Stimulated activated CD8-positive, alpha-beta memory T cell treated with anti-CD3 and anti-CD28 coated beads, Interleukin-4, amount 100 ng/mL, for 4 hours (primary cell): ENCODE measurements at places on chromosomes 7 and 10.

GRCh38 chr7:69090936-69091335, 507.3 kb upstream of the AUTS2 start:
- DNase-seq = no peak

GRCh38 chr7:132103718-132104117, 472.6 kb downstream of the PLXNA4 start:
- no peak for DNase-seq

GRCh38 chr10:119029613-119030420, at the start of gene NANOS1:
TSS of gene NANOS1 (plus strand) at chr10:119029714. CDS start at chr10:119029802, 88 bp downstream.
- DNase-seq = no peak

- DNase-seq = no peak
Observed at GRCh38 chr10:127945341-127945758, 38.4 kb downstream of the PTPRE start.

GRCh38 chr7:49783446-49783845, 10.0 kb downstream of the VWC2 start:
- DNase-seq = no peak

DNA sequence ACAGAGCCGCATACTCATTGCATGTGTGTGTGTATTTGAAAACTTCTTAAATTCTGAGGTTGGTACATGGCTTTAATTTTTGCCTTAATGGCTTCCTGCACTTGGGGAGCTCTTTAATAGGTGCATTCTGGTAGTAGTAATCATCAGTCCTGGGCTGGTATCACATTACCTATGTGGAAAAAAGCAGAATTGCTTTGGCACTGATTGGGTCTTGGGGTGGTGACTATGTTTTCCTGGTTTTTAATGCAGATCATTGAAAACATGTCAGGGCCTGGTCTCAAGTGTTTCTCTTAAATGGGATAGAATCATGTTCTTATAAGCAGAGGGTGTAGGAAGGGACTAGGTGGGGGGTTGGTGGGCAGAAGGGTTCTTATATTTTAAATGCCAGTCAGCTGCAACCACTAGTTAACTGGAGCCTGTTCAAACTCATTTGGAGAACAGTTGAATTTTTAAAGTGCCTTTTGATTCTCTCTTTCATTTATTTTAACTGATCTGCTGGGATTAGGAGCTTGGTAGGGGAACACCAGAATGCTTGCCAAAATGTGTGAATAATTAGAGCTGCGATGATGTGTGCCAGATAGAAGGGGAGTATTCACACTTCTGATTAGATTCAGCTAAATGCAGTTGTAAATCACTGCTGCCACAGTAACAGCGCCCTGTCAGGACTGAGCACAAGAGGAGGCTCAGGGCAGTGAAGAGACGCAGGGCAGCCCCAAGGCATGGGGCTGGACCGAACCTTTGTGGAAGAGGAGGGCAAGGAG, 633.5 kb upstream of the GALNT17 start:
- DNase-seq = no peak

- DNase-seq = no peak
Observed at GRCh38 chr10:117946525-117947070, 100.1 kb downstream of the RAB11FIP2 start.

DNA sequence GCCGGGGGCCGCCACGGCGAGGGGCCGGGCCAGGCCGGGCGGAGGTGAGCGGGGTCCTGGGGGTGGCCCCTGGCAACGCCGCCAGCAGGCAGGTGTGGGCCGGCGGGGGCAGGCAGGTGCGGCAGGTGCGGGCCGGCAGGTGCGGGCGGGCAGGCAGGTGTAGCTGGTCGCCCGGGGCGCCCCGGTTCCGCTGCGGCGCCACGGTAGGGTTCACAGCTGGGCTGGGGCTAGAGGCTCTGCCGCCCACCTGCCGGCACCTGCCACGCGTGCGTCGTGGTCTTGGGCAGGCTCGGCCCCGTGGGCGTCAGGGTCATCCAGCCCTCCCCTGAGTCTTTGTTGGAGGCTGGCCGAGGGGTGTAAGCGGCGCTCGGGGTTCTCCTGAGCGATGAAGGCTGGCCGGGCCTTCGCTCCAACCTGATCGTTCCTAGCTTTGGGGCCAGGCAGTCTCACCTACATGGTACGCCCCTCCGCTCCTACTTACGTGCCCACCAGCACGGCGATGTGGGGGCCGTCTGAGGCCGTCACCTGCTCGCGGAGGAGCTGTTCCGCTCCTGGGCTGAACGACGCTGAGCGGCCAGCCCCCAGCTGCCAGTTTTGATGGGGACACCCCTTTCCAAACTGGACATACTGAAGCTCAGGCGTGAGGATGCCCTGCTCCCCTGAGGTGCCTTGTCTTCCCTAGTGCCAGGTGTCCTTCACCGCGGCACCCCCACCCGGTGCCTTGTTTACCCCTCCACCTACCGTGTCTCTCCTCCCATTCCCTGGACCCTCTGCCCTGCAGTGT, 493 bp downstream of the ZMIZ2 start:
- DNase-seq = no peak

DNA sequence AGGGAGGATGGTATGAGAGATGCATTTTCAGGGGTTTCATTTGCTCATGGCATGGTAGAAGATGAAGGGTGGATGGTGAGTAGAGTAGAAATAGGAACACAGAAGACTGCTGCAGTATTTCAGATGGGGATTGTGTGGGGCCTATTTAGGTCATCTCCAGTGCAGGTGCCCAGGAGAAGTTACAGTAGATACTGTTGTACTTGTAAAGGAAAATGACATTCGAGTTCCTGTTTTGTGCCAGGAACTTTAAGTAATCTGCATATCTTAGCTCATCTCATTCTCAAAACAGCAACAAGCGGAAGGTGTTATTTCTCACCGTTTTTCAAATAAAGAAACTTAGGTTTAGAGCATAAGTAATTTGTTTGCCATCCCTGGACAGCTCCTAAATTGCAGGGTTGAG, 156.2 kb downstream of the AUTS2 start:
- DNase-seq = no peak

- DNase-seq = no peak
Observed at GRCh38 chr7:24894429-24895221, 85.4 kb downstream of the OSBPL3 start.

DNA sequence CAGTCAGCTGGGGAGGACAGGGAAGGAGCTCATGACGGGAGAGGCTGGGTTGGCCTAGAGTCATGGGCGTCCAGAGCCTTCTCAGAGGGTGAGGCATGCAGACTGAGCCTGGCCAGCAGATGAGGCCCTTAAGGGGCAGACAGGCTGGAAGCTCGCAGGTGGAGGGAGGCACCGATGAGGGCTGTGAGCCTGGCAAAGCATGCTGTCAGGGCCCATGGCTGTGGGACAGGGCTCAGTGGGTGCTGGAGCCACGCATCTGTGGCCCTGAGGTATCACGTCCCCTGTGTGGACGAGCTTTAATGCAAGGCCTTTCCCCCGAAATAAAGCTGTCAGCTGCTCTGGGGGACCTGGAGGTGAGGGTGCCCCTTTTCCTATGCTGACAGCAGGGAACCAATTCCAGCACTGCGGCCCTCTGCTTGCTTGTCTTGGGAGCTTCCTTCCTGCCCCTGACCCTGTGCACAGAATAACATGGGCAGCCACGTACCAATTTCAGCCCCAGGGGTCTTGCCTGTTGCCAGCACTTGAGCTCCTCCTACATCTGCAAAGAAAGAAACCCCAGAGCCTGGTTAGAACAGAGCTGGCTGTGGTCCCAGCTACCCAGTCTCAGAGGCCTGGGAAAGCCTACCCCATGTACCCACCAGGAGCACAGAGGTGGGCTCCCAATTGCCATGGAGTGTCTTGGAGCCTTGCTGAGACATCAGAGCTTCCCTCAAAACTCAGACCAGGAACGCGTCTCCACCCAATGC, 20.6 kb downstream of the TMEM273 start:
- DNase-seq = no peak

DNA sequence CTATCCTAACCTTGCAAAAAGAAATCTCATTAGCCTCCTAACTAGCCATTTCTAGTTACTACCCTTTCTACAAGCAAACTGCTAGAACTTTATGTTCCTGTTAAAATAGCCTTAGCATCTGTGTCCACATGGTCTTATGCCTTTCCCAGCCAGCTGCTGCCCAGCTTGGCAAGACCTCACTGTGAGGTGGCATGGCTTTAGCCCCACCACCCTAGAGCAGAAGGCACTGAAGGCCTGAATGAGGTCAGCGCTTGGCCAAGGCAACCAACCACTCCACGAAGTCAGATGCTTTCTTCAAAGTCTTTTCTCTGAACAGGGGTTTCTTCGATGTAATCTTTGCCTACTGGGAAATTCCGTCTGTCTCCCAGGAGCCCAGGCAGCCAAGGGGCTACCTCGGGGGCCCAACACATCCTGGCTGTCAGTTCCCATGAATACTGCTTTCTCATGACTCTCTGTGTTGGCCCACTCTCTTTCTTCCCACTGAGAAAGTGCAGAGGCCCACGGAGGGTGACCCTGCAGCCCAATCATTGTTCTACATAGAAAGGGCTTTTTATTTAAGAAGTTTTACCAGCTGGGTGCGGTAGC, 41.6 kb downstream of the POLR3A start:
- DNase-seq = no peak

- DNase-seq = no peak
Observed at GRCh38 chr7:95886501-95887090, 114.2 kb downstream of the DYNC1I1 start.

- no peak for DNase-seq
Observed at GRCh38 chr10:19347621-19348020, 299.0 kb downstream of the MALRD1 start.
